ENCODE measurements at places on chromosomes 2 and 18.

GRCh38 chr18:7394050-7394659 is 163.3 kb downstream of the LRRC30 start:
- no peak for DNase-seq

DNA sequence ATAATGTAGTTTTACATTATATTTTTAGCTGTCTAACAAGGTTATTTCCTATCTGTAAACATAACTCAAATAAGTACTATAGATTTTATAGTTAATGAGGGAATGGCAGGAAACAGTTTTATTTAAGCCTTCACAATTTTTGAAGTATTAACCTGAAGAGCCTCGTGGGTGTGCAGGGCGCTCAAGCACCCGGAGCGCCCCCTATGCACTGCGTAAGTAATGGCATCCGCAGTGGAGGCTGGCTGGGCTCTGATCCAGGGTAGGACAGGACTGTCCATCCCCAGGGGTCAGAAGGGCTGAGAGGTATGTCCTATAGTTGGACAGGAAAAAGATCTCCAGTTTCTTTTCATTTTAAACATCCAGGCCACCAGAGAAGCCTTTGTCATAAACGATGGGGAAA is 8.2 kb upstream of the GBX2 start:
- no peak for DNase-seq

GRCh38 chr18:4406856-4407255 is 48.3 kb downstream of the DLGAP1 start:
- no peak for DNase-seq

DNA sequence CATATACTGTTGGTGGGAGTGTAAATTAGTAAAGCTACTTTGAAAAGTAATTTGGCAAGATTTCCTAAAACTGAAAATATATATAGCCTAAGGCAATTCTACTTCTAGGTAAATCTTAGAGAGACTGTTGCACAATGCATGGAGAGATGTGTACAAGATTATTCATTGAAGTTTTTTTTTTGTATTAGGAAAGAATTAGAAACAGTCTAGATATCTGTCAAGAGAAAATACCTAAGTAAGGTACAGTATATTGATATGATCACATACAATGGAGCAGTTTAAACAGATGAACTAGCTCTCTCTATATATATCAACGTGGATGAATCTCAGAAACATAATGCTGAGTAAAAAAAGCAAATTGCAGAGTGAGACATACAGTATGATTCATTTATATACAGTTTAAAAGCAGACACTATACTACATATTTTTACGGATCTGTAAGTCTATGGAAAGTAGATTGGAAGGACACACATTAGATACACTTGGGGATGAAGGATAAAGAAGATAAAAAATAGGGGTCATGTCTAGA is 59.3 kb upstream of the ACVR1 start:
- no peak for DNase-seq

GRCh38 chr2:217793566-217794132 is 209.1 kb downstream of the TNS1 start:
- no peak for DNase-seq

DNA sequence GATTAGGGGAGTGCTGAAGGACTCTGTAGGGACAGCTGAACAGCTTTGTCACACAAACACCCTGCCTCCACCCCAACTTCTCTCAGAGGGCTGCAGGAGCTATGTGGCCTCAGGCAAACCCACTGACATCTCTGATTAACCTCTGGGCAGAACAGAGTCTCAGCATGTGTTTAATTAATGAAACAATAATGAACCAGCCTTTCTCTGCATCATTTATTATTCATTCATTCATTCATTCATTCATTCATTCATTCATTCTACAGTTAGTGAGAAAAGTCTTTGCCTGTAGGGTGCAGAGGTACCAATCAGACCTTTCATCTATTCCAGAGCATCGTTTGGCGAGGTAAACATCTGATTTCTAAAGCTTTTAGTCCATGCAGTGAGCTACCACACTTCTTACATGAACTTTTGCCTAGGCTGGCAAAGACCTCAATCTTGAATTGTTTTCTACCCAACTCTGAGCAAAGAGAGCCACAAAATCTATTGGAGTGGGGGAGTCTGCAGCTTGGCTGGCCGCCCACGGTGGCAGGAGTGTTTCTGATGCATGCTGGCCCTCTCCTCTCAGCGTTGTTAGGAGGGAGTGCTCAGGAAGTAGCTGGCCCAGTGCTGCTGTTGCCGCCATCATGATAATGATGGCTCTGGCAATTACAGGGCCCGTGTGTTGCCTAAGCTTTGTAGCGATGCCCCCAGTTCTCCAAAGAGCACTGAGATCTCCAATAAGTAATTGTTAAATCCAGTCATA is 198.9 kb downstream of the SMAD7 start:
- no peak for DNase-seq
